ENCODE measurements at places on chromosomes 4 and X. TPM values are rescaled to one million over a fixed set of nuclear protein-coding genes. Genes with fewer than 3 reads are reported as not detected.

Gene RAB41
- total RNA-seq = not detected

Gene NUDT10
- total RNA-seq = 0.27 TPM

Gene CSAG3
- not detected for total RNA-seq

Gene DCLK2
- total RNA-seq = 21.9 TPM

Gene CYLC1
- total RNA-seq = not detected

Gene TET2
- total RNA-seq = 11.9 TPM

DNA sequence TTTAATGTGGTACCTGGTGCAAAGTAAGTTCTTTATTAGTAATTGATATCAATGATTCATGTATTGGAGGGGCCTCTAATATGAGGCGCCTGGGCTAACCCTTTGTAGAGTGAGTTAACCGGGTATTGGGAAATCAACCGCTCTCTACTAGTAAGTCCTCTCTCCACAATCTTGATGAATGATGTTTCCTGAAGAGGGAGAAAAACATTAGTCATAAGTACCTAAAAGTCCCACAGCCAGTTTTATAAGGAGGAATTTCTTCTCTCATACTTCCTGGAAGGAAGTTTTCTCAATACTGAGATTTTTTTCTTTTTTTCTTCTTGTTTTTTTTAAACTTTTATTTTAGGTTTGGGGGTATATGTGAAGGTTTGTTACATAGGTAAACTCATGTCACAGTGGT, 62.3 kb downstream of the AGTR2 start:
- no peak overlapping the region for H3K27ac ChIP-seq
- no peaks in the 10 kb centered on the region for H3K27me3 ChIP-seq
- no peak overlapping the region for H3K4me3 ChIP-seq
- no peaks in the 10 kb centered on the region for H3K4me1 ChIP-seq

GRCh38 chr4:27692158-27692557, 831.5 kb downstream of the STIM2 start:
- DNase-seq = no peak
- no peaks in the 10 kb centered on the region for H3K36me3 ChIP-seq
- H3K27ac ChIP-seq = no peak overlapping the region

- DNase-seq = no peak
- no peak overlapping the region for H3K27ac ChIP-seq
- H3K4me1 ChIP-seq = no peaks in the 10 kb centered on the region
- no peak overlapping the region for H3K4me3 ChIP-seq
- H3K27me3 ChIP-seq = no peaks in the 10 kb centered on the region
Observed at GRCh38 chr4:64068096-64068495, 341.2 kb downstream of the TECRL start.

DNA sequence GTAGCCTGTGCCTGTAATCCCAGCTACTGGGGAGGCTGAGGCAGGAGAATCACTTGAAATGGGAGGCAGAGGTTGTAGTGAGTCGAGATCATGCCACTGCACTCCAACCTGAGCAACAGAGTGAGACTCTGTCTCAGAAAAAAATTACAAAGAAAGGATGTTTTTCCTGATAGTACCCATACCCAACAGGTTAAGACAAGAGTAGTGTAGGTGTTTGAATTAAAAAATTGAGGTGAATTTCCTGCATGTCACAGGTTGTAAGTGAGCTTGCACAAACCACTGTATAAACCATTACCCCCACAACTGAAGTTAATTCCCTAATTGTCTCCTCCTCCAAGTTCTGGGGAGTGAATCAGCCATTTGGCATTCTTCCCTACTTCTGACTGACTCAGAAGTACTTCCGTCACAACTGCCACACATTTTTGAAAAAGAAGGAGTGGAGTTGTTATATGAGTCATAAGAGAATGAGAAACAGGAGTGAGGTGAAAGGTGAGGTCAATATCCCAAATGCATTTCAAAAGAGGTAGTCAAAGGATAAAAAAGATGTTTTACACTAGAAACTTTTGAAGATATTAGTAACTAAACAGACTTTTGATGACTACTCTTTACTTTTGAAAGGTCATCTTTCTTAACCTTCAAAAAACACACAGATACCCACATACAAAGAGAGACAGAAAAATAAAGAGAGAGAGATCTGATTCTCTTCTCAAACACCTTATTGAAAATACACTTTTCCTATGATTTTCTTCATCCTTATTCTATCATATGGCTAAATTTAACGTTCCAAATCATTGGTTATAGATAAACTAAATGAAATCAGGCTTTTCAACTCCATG, 134.5 kb downstream of the BTC start:
- DNase-seq = no peak
- no peaks in the 10 kb centered on the region for H3K36me3 ChIP-seq
- no peak overlapping the region for H3K27ac ChIP-seq
- no peaks in the 10 kb centered on the region for H3K4me1 ChIP-seq

GRCh38 chrX:118174516-118175098, 58.0 kb upstream of the KLHL13 start:
- no peak overlapping the region for H3K27ac ChIP-seq
- H3K4me3 ChIP-seq = no peak overlapping the region
- DNase-seq = no peak
- H3K36me3 ChIP-seq = no peaks in the 10 kb centered on the region
- H3K4me1 ChIP-seq = no peaks in the 10 kb centered on the region

- no peaks in the 10 kb centered on the region for H3K27me3 ChIP-seq
- DNase-seq = no peak
- H3K4me3 ChIP-seq = no peak overlapping the region
- no peak overlapping the region for H3K27ac ChIP-seq
Observed at GRCh38 chr4:96262057-96262456, 422.2 kb downstream of the PDHA2 start.

- H3K27me3 ChIP-seq = peaks cover 99% of the 10 kb centered on the region
- H3K36me3 ChIP-seq = no peaks in the 10 kb centered on the region
- no peak overlapping the region for H3K4me3 ChIP-seq
Observed at GRCh38 chr4:5956285-5957021, 61.8 kb downstream of the C4orf50 start.

GRCh38 chr4:182978152-182978827, 61.1 kb upstream of the DCTD start:
- H3K4me3 ChIP-seq = no peak overlapping the region
- H3K27ac ChIP-seq = no peak overlapping the region
- no peak for DNase-seq

DNA sequence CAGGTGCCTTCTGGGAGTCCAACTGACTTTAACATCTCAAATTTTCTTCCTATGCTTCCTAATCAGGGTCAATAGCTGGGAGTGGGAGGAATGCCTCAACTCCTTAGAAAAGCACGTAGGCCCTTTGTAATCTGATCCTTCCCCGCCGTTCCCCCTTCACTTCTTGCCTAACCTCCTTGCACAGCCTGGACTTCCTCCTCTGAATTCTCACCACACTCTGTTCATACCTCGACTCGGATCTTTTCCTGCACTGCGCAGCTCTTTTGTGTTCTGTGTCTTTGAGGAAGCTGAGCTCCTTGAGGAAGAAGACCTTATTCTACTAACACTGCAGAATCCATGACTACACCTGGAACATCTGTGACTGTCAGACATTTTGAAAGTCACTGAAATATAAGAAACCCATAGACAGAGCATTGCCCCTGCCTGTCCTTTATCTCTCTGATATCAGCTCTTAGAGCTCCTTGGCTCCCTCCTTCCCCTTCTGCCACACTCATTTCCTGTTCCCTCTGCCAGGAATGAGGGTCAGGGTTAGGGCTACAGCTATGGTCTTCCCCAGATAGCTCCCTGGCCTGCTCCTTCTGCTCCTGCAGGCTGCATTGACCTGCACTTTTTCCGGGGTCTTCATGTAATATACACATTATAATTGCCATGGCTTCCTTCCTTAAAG, 140.2 kb upstream of the LDB2 start:
- H3K4me1 ChIP-seq = no peaks in the 10 kb centered on the region
- H3K27ac ChIP-seq = no peak overlapping the region
- no peak for DNase-seq

GRCh38 chr4:156298230-156298629, 344.6 kb upstream of the CTSO start:
- no peak overlapping the region for H3K4me3 ChIP-seq
- no peaks in the 10 kb centered on the region for H3K36me3 ChIP-seq
- peak overlapping the region; percentile 51 for H3K27ac ChIP-seq
- peaks cover 18% of the 10 kb centered on the region for H3K4me1 ChIP-seq
- no peaks in the 10 kb centered on the region for H3K27me3 ChIP-seq

DNA sequence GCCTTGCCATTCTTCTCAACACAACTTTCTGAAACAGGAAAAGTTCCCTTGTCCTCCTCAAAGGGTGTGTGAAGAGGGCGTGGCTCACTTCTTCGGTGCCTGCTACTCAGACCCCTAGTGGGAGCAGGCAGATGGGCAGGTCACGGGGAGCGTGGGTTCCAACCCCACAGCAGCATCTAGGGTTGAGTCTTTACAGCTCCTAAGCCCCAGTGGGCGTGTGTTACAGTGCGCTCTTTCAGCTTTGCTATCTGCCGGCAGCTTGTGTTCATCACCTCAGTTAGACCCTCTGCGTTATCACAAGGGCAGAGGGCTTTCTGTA, 57.5 kb upstream of the KLF3 start:
- peaks cover 11% of the 10 kb centered on the region for H3K4me1 ChIP-seq
- H3K27ac ChIP-seq = no peak overlapping the region
- no peak overlapping the region for H3K4me3 ChIP-seq

DNA sequence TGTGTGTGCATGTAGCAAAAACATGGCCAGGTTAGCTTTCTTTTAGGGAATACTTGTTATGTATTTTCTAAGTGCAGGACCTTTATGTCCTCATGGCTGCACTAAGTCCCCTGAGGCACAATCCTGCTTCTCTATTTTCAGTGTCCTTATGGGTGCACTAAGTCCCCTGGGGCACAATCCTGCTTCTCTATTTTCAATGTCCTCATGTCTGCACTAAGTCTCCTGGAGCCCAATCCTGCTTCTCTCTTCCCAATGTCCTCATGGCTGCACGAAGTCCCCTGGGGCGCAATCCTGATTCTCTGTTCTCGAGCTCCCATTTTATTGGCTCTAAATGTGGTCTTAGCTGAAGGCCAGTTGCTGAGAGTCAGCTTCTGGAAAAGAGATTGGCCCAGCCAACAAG, 49.7 kb upstream of the GPRIN3 start:
- H3K27me3 ChIP-seq = no peaks in the 10 kb centered on the region
- no peak overlapping the region for H3K27ac ChIP-seq
- no peaks in the 10 kb centered on the region for H3K4me1 ChIP-seq
- no peaks in the 10 kb centered on the region for H3K36me3 ChIP-seq

- no peaks in the 10 kb centered on the region for H3K36me3 ChIP-seq
- H3K27ac ChIP-seq = no peak overlapping the region
- DNase-seq = no peak
- no peak overlapping the region for H3K4me3 ChIP-seq
- no peaks in the 10 kb centered on the region for H3K27me3 ChIP-seq
Observed at GRCh38 chr4:134777606-134778005, 576.0 kb upstream of the PABPC4L start.

GRCh38 chr4:99917575-99917974, 23.3 kb upstream of the LAMTOR3 start:
- no peak for DNase-seq
- no peaks in the 10 kb centered on the region for H3K27me3 ChIP-seq
- H3K36me3 ChIP-seq = peaks cover 73% of the 10 kb centered on the region
- no peak overlapping the region for H3K27ac ChIP-seq

- peaks cover 18% of the 10 kb centered on the region for H3K4me1 ChIP-seq
- H3K4me3 ChIP-seq = no peak overlapping the region
- H3K27ac ChIP-seq = no peak overlapping the region
Observed at GRCh38 chr4:141425124-141425523, 204.4 kb downstream of the ZNF330 start.

DNA sequence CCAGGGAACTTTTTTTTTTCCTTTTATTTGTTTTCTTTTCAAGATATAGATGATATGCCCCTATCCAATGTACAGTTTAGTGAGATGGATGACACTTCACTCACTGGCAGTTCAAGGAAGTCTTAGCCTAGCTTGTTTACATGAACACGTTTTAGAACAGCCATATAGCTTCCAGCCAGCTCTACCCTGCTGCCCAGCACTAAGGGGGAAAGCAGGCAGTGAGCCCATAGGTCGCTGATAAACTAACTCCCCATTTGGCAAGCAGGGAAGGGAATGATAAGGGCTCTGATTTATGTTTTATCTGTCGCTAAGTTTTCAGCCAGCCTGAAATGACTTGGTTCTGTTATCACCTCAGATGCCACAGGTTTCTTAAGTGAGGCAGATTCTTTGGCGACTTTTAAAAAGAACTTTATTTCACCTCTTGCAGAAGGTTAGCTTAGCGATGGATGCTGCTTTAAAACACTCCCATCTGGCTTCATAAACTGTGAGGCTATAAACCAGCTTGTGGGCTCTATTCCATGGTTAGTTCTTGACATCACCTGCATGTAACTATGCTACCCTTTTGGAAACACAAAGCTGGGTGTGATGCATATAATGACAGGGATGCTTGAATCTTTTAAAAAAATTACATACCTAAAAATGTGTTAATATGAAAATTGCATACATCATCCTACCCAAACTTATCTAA, 348.4 kb downstream of the FBXO8 start:
- H3K4me3 ChIP-seq = no peak overlapping the region
- no peaks in the 10 kb centered on the region for H3K27me3 ChIP-seq
- DNase-seq = no peak
- H3K36me3 ChIP-seq = no peaks in the 10 kb centered on the region

GRCh38 chrX:109707720-109708119, 25.3 kb downstream of the ACSL4 start:
- no peaks in the 10 kb centered on the region for H3K27me3 ChIP-seq
- H3K27ac ChIP-seq = peak overlapping the region; percentile 24
- no peaks in the 10 kb centered on the region for H3K36me3 ChIP-seq
- peak overlapping the region; percentile 41 for H3K4me3 ChIP-seq

DNA sequence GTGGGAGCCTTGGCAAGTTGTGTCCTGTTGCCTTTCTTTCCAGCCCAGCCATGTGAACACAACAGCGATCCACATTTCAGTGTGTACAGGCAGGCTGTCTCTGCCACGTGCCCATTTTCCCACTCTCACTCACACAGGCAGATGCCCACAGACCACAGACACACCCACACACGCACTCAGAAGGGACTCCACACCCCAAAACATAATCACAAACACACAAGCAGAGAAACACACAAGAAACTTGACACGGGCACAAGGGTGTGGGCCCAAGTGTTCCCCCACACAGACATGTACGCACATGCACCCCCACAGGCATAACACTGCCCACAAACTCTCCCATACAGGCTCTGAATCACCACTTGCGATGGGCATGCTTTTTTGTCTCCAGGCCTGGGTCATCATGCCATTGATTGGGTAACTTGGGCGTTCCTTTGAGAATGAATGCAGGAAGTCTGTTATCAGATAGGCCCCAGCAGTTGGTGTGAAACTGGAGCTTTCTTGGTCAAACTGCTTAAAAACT, 84.3 kb downstream of the NBDY start:
- peaks cover 5% of the 10 kb centered on the region for H3K4me1 ChIP-seq
- peak overlapping the region; percentile 41 for H3K4me3 ChIP-seq
- peak overlapping the region; percentile 75 for H3K27ac ChIP-seq
- DNase-seq = no peak
- H3K36me3 ChIP-seq = no peaks in the 10 kb centered on the region

- H3K4me3 ChIP-seq = no peak overlapping the region
- DNase-seq = no peak
- no peaks in the 10 kb centered on the region for H3K27me3 ChIP-seq
- H3K4me1 ChIP-seq = peaks cover 70% of the 10 kb centered on the region
- H3K36me3 ChIP-seq = peaks cover 28% of the 10 kb centered on the region
- no peak overlapping the region for H3K27ac ChIP-seq
Observed at GRCh38 chr4:6845027-6845426, 62.5 kb downstream of the KIAA0232 start.
